ENCODE measurements at places on chromosomes 11 and 22.
A peak's percentile ranks its signal among the peaks of the same experiment; 100 is the strongest.

DNA sequence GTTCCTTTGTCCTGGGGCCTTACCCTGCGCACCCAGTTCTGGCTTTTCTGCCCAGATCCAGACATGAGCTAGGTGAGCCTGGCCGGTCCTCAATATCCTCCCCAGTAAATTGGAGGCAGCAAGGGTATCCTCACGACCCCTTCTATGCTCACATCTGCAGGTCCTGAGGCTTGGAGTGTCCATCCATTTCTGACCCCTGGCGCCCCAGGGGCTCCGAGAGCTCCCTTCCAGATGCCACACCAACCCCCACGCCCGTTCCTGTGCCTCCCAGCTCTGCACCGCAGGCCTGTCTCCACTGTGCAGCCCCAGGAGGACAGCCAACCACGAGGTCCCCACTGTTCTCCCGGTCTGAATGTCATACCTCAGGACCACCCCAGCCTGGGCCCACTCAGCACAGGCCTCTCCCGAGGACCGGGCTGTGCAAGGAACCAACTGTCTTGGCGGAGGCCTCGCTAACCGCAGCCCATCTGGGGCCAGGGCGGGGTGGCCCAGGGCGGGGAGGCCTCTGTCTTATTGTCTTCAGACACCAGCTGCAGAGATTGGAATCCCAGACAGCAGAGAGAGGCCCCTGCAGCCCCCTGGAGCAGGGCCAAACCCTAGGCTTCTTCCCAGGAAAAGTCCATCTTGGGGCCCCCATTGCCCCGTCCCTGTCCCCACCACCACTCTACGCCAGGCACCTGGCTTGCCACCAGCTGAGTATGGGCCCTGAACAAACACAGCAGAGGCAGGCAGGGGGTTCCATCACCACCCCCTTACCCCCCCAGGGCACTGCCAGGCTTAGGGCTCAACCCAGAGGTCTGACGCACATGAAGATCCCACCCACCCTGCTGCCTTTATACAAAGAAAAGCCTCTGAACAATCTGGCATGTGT, 39.3 kb downstream of the ALX4 start:
- DNase-seq: no peak

DNA sequence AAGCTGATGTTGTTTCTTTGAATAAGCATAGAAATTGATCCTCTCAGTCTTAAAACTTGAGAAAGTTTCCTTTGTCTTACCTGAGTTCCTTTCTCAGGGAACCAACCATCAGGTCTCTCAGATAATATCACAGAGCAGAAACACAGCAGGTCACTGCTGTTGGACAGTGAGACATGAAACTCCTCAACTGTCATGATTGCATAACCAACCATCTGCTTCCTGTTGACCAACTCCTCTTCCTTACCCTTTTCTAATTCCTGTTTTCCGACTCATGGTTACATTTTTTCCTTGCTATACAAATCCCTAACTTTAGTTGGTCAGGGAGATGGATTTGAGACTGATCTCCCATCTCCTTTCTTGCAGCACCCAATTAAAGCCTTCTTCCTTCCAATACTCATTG, 845.3 kb downstream of the FAM181B start:
- no peak for DNase-seq

- DNase-seq: no peak
Observed at GRCh38 chr22:41050883-41051282, 41.5 kb upstream of the EP300 start.

DNA sequence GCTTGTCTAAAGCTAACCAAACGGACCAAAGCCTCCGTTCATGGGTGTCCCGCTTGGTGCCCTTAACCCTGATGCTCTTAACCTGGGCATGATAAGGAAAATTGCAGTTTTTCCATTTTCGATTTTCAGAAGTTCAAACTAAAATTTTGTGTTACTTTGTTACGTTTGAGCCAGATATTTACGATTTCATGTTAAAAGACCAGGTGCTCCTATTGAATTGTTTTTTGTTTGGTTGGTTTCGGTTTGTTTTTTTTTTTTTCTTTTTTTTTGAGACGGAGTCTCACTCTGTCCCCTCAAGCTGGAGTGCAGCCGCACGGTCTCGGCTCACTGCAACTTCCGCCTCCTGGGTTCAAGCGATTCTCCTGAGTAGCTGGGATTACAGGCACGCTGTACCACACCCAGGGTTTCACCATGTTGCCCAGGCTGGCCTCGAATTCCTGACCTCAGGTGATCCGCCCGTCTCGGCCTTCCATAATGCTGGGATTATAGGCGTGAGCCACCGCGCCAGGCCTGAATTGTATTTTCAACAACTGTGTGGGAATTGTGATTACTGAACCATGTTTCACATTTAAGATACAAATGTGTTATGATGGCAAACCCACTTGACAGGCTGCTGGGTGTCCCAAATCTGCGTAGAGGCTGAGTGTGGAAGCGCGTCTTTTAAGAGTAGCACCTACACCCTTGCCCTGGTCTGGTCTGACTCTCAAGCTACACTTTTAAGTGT, 864 bp upstream of the USP28 start:
- peak; percentile 89 for DNase-seq

DNA sequence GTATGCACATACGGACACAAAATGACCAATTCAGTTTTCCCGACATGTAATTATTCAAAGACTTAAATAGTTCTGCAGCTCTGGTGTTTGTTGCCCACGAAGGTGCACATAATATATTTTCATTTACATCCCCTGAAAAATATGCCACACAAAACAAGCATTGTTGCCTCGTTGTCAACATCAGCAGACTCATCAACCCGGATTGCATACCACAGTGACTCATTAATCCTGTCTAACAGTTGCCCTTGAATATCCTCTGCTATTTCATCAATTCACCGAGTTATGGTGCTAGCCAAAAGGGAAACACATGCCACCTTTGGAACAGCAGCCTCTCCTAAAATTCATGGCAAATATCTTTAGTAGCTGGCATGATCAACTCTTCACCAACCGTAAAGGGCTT, 582.2 kb downstream of the LRRC4C start:
- DNase-seq: no peak

DNA sequence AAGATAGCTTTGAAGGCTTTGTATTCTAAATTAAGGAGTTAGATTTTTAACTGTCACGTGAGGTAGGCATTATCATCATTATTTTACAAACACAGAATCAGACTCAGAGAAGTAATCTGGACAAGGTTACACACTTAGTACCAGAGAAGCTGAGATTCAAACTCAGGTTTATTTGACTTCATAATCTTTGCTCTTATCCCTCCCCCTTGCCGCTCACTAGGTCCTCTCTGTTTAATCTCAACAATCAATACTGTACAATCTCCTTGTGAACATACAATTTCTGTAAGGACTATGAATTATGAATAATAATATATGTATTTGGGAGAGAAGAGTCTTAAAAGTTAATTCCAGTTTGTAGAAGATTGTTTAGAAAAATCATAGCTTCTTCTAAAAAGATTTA, 5.2 kb upstream of the DNAJB7 start:
- DNase-seq: no peak

DNA sequence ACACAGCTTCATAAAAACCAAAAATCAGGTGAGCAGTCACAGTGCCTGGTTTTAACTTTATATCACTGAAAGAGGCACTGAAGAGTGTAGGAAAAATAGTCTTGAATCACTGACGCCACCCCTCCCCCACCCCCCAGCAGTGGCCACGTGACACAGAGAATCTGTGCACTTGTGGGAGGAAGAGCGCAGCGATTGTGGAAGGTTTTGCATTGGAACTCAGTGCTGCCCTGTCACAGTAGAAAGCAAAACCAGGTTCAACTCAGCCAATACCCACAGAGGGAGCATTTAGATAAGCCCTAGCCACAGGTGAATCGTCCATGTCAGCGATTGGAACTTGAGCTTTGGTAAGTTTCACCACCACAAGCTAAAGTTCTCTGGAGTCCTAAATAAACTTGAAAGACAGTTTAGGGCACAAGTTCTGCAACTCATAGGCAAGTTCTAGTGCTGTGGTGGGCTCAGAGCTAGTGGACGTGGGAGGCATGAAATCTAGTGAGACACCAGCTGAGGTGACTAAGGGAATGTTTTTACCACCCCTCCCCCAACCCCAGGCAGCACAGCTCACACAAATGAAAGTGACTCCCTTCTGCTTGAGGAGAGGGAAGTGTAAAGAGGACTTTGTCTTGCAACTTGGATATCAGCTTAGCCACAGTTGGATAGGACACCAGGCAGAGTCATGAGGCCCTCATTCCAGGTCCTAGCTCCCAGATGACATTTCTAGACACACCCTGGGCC, 13.3 kb downstream of the OR52B2 start:
- DNase-seq: no peak

DNA sequence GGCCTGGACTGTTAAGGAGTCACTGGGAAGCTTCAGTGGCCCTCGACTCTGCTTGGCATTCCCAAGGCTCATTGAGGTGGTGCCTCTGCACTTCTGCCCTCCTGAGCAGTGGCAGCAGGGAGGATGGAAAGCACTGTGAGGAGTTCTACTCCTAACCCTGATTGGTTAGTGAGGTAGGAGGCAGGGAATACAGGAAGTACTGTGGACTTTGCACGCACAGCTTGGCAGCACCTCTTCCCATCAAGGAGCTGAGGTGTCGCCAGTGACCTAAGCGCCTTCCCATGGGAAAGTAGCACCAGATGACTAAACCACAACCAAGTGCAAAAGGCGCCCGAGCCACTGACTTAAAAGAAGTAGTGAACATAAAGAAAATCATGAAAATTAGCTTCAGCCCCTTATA, 152.5 kb upstream of the CADM1 start:
- no peak for DNase-seq

DNA sequence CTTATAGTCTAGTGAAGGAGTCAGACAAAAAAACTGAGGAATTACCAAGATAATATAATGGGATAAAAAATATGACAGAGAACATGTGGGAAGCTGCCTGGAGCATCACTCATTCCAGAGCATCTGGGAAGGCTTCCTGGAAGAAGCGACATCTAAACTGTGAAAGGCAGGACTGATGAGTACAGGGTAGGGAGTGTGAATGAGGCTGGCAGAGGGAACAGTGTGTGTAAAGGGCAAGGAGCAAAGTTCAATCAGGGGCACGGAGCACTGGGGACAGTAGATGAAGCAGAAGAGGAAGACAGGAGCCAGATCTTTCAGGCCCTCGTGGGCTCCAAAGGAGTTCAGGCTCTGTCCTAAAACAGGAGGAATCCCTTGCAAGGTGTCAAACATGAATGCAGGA, 55.8 kb upstream of the PRDM11 start:
- no peak for DNase-seq

- no peak for DNase-seq
Observed at GRCh38 chr11:2134022-2135010, 4.9 kb downstream of the IGF2 start.

GRCh38 chr11:69694781-69695180, 9.0 kb downstream of the FGF19 start:
- peak; percentile 32 for DNase-seq

- DNase-seq: no peak
Observed at GRCh38 chr11:79059141-79059540, 381.7 kb downstream of the TENM4 start.

DNA sequence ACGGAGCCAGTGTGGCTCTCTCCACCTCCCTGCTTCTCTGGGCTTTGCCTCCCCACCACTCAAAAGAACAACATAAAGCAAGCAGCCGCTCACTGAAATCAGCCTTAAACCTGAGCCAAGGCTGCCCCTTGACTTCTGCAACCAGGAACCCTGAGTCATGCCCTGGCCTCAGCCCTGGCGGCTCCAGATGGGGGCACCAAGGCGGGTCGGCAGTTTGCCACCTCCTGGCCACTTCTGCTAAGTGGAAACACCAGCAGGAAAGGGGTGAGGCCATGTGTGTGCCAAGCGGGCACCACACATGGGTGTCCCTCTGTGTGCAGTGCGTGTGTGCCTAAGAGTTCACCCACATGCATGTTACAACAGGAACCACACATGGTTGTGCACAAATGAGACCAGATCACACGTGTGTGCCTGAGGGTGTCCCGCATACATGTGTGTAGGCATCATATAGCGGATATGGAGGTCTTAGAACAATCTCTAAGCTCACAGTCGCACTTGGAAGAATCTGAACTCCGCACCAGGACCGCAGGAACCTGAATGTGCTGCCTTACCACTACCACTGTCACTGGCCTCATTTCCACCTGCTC, 221.2 kb downstream of the MN1 start:
- no peak for DNase-seq

GRCh38 chr11:76659672-76660532, 10.6 kb downstream of the LRRC32 start:
- DNase-seq: no peak

DNA sequence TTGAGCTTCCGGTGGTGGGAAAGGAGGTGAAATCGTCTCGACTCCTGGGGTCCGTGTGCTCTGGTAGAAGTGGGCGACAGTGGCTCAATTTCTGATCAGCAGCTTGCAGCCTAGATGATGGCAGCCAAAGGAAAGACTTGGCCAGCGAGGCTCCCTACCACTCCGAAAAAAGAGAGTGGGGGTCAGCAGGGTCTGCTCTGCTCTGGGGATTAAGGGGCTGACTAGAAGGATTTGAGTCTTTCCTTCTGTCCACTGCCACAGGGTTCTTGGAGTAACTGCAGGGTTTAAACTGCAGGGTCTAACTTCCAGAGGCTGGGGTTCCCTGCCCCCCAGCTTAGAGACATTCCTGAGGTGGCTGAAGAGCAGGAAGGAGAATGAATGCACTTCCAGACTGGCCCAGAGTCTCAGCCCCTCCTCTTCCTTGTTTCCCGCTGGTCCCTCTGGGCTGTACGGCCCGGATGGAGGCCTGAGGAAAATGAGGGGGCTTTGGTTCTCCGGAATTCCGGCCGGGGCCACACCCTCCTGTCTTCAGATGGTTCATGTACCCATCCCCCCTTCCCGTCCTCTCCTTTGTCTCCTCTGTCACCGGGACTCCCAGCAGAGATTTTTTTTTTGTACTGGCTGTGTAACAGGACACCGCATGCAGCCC, 907 bp downstream of the SERPINH1 start:
- DNase-seq: peak; percentile 56

DNA sequence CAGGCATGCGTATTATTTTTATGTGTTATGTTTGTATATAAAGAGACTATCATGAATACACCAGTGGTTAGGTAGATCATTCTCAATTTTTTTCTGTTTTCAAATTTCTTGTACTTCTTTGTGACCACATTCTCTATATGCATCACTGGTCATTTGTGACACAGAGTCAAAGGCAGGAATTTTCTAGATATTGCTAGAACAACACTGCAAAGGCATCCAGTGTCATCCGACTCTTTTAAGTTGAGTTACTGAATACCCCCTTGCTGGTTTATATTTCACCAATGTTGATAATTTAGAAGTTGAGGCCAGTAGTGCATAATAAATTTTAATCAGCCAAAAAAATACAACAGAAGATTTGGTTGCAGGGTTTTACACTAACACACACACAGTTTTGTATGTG, 351.8 kb downstream of the CASP12 start:
- no peak for DNase-seq

GRCh38 chr11:104370478-104370877, 206.5 kb upstream of the PDGFD start:
- DNase-seq: no peak

- no peak for DNase-seq
Observed at GRCh38 chr11:82969811-82970210, 68.3 kb downstream of the DDIAS start.

Data from DMS79 treated with DMSO at 0.1 percent for 48 hours (cell line).